Activated CD4-positive, alpha-beta T cell treated with anti-CD3 and anti-CD28 coated beads, Interleukin-2, amount 10 ng/mL, durations not matched to agents 7 days and 5 days (primary cell): ENCODE measurements at places on chromosomes 13 and 19. TPM values are rescaled to one million over a fixed set of nuclear protein-coding genes. Genes with fewer than 3 reads are reported as not detected.

The TMEM238 gene
- 29.8 TPM for total RNA-seq

GRCh38 chr13:95858286-95859075 lies 181.5 kb downstream of the DNAJC3 start:
- H3K36me3 ChIP-seq, result no peaks in the 10 kb centered on the region
- H3K4me3 ChIP-seq, result no peak overlapping the region
- H3K27me3 ChIP-seq, result no peaks in the 10 kb centered on the region
- DNase-seq, result no peak

GRCh38 chr19:8501516-8501915 lies 924 bp downstream of the PRAM1 start:
- DNase-seq, result no peak
- peaks cover 44% of the 10 kb centered on the region for H3K4me1 ChIP-seq
- no peaks in the 10 kb centered on the region for H3K27me3 ChIP-seq
- H3K4me3 ChIP-seq, result no peak overlapping the region

DNA sequence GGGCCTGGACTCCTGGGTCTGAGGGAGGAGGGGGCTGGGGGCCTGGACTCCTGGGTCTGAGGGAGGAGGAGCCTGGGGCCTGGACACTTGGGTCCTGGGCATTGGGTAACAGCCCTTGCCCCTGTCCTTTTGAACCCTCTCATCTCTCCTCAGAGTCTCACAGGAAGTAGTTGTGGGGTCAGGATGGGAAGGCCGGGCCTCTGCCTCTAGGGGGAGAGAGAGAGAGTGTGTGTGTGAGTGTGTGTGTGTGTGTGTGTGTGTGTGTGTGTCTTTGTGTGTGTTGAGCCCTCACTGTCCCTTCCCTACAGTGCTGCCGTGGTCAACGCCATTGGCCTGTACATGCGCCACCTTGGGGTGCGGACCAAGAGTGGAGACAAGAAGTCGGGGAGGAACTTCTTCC lies 10.9 kb downstream of the ARHGEF1 start:
- peak overlapping the region; percentile 43 for H3K27ac ChIP-seq
- no peak overlapping the region for H3K4me3 ChIP-seq
- DNase-seq, result peak; percentile 41
- H3K36me3 ChIP-seq, result peaks cover 60% of the 10 kb centered on the region

DNA sequence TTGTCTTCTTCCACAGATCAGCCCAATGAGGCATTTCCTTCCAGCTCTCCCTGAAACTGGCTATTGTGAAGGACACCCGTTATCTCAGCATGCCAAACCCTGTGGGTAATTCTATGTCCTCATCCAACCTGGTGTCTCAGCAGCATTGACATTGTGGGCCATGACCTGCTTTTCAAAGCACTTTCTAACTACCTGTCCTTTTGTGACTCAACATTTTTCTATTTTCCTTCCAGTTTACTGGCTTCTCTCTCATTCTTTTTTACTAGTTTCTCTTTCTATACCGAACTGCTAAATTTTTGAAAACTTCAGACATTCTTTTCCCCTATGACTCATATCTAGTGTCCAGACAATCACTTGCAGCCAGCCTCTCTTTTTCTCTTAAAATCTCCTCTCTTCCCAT lies 136.4 kb upstream of the HTR2A start:
- no peak for DNase-seq
- H3K36me3 ChIP-seq, result no peaks in the 10 kb centered on the region
- H3K4me3 ChIP-seq, result no peak overlapping the region
- H3K27ac ChIP-seq, result no peak overlapping the region
- H3K27me3 ChIP-seq, result peaks cover 24% of the 10 kb centered on the region
- no peaks in the 10 kb centered on the region for H3K4me1 ChIP-seq

GRCh38 chr13:83825676-83826075 lies 56.6 kb downstream of the SLITRK1 start:
- H3K27me3 ChIP-seq, result no peaks in the 10 kb centered on the region
- H3K36me3 ChIP-seq, result no peaks in the 10 kb centered on the region
- DNase-seq, result no peak
- no peak overlapping the region for H3K4me3 ChIP-seq
